ENCODE measurements at places on chromosomes 3 and 15. TPM values are rescaled to one million over a fixed set of nuclear protein-coding genes. Genes with fewer than 3 reads are reported as not detected.

GRCh38 chr15:37100966-37101215 lies 542 bp upstream of the MEIS2 start:
- no peak for DNase-seq

DNA sequence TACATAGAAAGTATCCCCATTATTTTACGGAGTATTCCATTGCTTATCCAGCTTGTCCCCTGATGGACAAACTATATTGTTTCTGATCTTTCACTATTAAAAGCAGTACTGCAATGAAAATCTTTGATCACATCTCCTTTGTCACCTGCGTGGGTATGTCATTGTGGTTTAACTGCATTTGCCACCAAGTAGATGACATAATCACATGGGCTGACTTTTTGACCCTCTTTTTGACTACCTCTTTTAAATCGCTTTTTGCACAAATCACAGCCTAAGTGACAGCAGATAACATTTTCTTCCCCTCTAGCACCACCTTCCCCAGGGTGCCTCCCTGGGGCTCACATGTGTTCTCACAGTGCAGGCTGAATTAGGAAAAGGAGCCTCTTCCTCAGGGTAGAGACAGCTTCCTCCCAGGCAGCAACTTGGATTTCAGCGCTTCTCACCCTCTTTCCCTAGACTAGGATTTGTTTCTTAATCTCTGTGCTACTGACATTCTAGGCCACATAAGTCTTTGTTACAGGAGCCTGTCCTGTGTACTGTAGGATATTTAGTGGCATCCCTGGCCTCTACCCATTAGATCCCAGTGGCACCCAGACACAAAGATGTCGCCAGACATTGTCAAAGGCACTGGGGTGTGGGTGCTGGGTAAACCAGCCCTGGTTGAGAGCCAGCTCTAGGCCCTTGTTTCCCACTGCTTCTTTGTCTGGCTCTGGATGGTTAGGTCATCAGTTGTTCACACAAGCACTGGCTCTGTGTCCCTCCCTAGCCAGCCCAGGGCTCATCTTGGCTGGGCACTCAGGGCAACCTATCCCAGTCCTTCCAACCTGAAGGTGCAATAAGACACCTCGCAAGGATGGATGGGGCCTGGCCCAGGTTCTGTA lies 1.3 kb upstream of the RBP1 start:
- no peak for DNase-seq

DNA sequence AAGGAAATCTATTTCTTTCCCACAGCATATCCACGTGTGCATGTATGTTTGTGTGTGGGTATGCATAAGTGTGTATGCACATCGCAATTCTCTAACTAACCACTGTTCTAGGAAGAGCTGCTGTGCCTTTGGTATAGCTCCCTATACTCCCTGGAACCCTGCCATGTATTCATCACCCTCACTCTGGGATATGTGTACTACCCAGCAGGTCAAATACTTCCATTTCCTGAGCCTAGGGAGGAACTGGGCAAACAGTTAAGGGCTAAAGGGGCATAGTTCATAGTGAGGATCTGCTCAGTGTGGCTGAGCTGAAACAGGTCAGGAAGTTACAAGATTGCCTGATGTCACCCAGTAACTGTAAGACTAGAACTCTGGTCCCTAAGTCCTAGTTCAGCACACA lies 260.4 kb downstream of the RPLP1 start:
- no peak for DNase-seq

- no peak for DNase-seq
Measured at GRCh38 chr3:66428733-66429132, 72.1 kb downstream of the LRIG1 start.

GRCh38 chr3:170903123-170903522 lies 5.3 kb downstream of the EIF5A2 start:
- DNase-seq: no peak

DNA sequence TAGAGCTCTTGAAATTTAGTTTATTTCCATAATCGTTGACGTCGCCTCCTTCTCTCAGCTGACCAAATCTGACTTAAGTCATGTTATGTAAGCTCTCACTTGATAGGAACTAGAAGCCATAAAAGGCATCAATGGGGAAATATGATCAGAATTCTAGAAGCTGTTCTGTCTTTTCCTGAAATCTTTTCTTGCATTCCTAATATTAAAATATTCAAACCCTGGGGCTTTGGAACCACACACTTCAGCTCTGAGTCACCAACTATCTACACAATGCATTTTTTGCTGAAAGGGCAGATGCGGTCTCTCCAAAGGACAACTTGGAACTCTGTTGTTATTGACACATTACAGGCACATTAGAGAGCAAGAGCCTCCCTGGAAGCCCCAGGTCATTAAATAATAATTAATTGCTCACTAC lies 91.3 kb downstream of the LARS2 start:
- no peak for DNase-seq

- no peak for DNase-seq
Measured at GRCh38 chr3:57052662-57053061, 7.8 kb upstream of the SPATA12 start.

- DNase-seq: no peak
Measured at GRCh38 chr3:173268781-173269180, 127.7 kb upstream of the SPATA16 start.

GRCh38 chr15:98812716-98813446 lies 164.5 kb downstream of the IGF1R start:
- DNase-seq: no peak

- no peak for DNase-seq
Measured at GRCh38 chr3:190809351-190809750, 53.1 kb downstream of the GMNC start.

DNA sequence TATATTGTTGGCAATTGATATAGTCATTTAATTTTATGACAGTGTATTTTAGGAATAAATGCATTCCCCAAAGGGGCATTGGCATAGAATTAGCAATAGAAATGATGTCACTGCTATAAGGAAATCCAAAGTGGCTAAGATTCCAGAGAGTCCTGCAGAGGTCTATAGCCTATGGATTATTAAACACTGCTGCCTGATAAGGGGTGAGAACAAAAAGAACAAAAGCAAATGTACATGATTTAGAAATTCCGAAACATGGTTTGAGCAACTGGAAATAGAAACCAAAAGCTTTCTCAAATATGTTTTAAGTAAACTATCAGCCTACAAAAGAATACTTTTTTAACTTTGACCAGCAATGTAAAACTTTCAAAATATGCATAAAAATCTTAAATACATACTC lies 280.1 kb upstream of the RASGRP1 start:
- no peak for DNase-seq

DNA sequence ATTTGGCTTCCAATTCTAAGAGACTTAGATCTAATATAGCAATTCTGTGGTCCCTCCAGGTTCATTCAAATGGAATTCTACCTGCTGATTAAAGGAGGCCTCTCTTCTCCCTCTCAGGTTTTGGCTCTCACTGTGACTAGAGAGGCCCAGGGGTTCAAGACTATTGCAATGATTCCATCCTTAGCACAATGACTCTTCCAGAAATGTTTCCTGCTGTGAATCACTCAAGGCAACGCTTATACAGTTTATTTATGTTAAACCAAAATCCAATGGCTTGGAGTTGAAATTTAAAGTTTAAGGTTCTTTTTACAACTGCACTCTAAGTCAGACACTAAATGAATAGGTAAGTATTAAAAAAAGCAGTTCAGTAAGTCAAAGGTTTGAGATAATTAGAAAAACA lies 39.9 kb downstream of the IFT57 start:
- DNase-seq: no peak

DNA sequence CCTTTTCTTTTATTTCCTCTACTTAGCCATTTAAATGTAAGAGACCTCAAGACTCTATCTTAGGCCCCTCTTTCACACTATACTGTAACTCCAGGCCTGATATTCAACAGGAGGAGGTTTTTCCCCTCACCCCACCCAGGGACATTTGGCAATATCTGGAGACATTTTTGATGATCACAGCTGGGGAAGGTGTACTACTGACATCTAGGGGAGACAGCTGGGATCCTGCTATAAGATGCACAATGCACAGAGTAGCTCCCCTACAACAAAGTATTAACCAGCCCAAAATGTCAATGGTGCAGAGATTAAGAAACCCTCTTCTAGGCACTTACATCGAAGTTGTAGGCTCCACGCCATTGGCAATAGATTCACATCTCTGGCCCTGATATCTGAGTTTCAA lies 517.5 kb upstream of the UBE2E2 start:
- DNase-seq: no peak

GRCh38 chr3:58404396-58404795 lies 29.2 kb downstream of the PDHB start:
- no peak for DNase-seq

GRCh38 chr3:123525433-123525832 lies 59.4 kb downstream of the HACD2 start:
- DNase-seq: no peak

- DNase-seq: no peak
Measured at GRCh38 chr15:61169904-61170695, 59.0 kb downstream of the RORA start.

- no peak for DNase-seq
Measured at GRCh38 chr3:8868996-8869395, 94.3 kb downstream of the RAD18 start.

GRCh38 chr3:157225001-157225400 lies 65.1 kb upstream of the CCNL1 start:
- DNase-seq: no peak

GRCh38 chr3:11784971-11785377 lies 61.7 kb downstream of the TAMM41 start:
- DNase-seq: no peak

DNA sequence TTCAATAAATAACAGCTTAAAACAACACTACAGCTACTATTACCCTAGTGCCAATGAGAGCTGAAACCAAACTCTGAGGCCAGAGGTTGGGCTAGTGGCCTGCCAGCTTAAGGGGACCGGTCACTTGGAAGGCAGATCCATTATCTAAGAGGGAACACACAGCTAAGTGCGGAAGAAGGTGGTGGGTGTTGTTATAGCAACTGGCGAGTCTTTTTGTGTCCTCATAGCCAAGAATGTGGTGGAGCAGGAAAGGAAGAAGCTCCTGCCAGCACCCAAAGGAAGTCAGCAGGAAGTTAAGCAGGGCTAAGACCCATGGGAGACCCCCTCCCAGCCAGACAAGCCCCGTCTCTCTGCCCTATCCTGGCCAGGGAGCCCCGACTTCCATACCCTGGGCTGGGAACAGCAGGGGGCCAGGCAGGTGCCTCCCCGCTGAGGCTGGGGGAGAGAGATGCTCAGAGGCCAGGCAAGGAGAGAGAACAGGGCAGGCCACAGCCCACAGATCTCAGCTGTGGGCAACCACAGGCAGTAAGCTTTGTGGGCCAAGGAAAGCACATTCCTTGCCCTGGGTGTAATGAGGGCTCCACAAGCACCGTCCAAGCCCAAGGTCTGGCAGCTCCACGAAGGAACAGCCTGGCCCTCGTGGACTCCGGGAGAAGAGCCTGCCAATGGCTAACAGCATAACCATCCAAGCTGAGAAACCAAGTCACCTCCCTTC lies 34.0 kb upstream of the HRH1 start:
- DNase-seq: no peak

GRCh38 chr15:48851956-48852355 lies 26.0 kb upstream of the EID1 start:
- DNase-seq: no peak

Gene LRRIQ4
- total RNA-seq: 0.22 TPM

Gene LDHAL6B
- not detected for total RNA-seq

Gene FAIM
- total RNA-seq: 5.2 TPM

Gene IL5RA
- 0.64 TPM for total RNA-seq

Gene ST8SIA2
- not detected for total RNA-seq

Gene FAM162A
- total RNA-seq: 122 TPM

Gene GP9
- not detected for total RNA-seq

Gene SLC22A14
- total RNA-seq: 0.17 TPM

Gene CDHR4
- total RNA-seq: 0.22 TPM

Gene RAP2B
- total RNA-seq: 20.7 TPM

Gene IQCF5
- not detected for total RNA-seq

Gene CALML4
- 10.3 TPM for total RNA-seq
